ENCODE measurements at places on chromosomes 1 and 21.

DNA sequence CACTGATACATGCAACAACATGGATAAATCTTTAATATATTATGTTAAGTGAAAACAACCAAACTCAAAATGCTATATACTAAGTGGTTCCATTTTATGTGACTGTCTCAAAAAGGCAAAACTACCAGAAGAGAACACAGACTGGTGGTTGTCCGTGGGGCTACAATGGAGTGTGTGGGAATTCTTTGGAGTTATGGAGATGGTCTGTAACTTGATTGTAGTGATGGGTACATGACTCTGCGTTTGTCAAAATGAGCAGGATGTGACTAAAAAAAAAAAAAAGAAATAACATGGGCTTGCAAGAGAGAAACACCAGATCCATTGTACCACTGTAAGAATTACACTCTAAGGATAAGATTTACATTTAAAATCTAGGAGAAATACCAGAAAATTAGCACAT, 52.2 kb upstream of the KIAA1614 start:
- no peak for DNase-seq

- no peak for DNase-seq
These were observed 2.1 kb upstream of the FTCD start for GRCh38 chr21:46157396-46157986.

GRCh38 chr1:18262726-18263125, 155.1 kb downstream of the IGSF21 start:
- no peak for DNase-seq

- peak; percentile 72 for DNase-seq
These were observed 175.4 kb downstream of the SEC16B start for GRCh38 chr1:177794376-177794991.

DNA sequence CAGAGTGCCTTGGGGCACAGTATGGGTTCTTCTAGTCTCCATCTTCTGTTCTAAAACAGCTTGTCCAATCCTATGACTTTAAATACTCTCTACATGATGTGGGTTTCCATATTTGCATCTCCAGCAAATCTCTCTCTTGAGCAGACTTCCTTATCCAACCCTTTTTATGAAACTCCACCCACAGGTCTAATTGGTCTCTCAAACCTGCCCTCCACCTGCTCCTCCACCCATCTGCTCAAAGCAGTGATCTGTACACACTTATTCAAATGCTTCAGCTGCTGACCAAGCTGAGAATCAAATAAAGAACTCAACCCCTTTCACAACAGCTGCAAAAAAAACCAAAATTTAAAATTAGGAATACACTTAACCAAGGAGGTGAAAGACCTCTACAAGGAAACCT, 11.5 kb downstream of the MCOLN2 start:
- no peak for DNase-seq

- DNase-seq = no peak
These were observed 1.9 kb downstream of the ELAVL4 start for GRCh38 chr1:50110656-50111055.

GRCh38 chr21:42062236-42063022, 8.7 kb upstream of the UMODL1 start:
- DNase-seq = no peak

DNA sequence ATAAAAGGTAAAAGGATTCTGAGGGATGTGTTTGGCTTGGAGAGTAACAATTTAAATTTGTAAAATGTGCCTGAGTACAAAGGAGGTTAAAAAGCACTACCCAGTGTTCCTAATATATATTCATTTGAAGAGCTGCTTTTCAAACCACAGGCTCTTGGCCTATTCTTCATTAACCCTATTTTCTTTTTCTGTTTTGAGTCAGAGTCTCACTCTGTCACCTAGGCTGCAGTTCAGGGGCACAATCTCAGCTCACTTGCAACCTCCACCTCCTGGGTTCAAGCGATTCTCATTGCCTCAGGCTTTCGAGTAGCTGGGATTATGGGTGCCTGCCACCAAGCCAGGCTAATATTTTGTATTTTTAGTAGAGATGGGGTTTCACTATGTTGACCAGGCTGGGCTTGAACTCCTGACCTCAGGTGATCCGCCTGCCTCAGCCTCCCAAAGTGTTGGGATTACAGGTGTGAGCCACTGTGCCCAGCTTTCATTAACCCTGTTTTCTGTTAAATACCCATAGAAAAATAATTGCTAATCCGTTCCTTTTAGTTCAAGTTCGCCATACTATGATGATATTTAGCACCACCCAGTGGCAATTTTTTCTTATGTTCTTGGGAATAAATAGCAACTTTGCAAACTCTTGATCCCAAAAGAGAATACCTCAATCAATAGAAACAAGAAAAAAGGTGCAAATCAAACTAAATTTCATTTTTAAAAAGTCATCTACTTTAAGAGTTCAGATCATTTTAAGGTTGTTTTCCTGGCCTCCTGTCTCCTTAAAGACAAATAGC, 30.5 kb downstream of the ZBTB8OS start:
- DNase-seq = no peak

DNA sequence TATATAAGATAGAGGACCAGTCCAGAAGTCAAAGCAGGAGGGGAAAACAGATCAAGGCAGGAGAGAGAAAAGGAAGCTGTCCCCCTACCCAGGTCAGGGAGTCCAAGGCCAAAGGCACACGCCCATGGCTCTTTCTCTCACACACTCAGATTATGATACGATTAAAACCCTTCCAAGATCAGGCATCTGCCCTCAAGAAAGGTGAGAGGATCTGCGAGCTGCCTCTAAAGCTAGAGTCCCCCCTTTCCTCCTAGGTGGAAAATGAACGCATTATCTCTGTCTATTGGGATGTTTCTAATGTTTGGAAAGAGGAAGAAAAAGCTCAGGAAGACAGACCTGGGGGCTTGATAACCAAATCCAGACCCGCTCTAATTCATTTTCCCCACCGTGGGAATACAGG, 7.6 kb downstream of the PAFAH2 start:
- no peak for DNase-seq

DNA sequence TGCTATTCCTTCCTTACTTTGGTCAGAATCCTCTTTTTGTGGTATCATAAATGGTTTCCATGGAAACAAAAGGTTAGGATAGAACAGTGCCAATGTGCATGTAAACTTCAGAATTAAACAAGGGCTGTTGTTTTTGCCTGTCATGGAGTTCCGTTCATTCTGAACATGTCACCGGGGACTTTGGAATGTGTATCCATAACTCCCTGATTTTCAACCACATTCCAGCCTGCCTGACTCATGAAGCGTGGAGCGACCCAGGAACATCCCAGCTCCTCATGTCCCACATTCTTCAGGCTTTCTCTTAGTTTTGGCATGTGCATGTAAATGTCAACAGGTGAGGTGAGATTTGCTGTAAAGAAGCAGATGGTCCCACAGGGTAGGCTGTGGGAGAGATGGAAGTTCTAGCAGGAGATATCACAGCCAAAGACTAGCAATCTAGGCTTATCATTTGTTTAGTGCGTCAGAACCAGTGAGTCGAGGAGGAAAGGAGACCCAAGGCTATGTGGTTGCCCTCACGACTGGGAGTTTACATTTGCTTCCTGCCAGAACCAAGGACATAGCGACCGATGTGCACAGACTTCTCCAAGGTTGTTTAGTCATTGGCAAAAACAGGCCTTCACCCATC, 23.0 kb upstream of the DNAJC11 start:
- no peak for DNase-seq

- no peak for DNase-seq
These were observed 47.5 kb downstream of the SSX2IP start for GRCh38 chr1:84642774-84643173.

- no peak for DNase-seq
These were observed at the start of gene PIK3CD for GRCh38 chr1:9651565-9652378. PIK3CD (plus strand) TSS chr1:9651731; CDS start chr1:9710456, 58,725 bp downstream.

DNA sequence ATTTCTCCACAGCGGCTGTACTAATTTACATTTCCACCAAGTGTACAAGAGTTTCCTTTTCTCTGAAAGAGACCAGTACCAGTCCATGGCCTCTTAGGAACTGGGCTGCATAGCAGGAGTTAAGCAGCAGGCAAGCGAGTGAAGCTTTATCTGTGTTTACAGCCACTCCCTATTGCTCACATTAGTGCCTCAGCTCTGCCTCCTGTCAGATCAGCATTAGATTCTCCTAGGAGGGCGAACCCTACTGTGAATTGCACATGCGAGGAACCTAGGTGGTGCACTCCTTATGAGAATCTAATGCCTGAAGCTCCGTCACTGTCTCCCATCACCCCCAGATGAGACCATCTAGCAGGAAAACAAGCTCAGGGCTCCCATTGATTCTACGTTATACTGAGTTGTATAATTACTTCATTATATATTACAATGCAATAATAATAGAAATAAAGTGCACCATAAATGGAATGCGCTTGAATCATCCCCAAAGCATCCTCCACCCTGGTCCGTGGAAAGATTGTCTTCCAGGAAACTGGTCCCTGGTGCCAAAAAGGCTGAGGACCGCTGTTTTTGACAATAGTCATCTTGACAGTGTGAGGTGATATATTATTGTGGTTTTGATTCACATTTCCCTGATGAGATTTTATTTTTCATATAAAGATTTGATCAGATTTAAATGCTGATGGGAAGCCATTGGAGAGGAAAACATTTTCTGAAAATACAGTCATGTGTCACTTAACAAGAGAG, 45.5 kb upstream of the MRPS6 start:
- no peak for DNase-seq

GRCh38 chr1:205298191-205298994, 23.2 kb downstream of the NUAK2 start:
- peak; percentile 86 for DNase-seq

DNA sequence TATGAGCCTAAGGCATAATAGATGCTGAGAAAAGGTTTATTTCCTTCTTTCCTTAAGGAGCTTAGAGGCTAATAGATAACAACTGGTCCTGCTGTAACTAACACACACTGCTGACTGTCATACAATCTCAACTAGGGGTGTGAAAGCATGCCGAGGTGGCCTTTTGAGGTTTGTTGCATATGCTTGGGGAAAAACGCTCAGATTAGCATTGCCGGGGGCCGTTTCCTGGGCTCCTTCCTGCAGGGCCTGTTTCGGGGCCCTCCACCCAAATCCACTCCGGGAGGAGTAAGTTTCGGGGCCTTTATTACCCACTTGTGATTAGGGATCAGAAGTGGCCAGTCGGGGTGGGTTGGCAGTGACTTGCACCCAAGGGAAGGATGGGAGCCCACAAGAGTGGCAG, 27.2 kb upstream of the RCSD1 start:
- no peak for DNase-seq

GRCh38 chr1:93328809-93329760, 16.6 kb upstream of the DR1 start:
- DNase-seq = no peak

DNA sequence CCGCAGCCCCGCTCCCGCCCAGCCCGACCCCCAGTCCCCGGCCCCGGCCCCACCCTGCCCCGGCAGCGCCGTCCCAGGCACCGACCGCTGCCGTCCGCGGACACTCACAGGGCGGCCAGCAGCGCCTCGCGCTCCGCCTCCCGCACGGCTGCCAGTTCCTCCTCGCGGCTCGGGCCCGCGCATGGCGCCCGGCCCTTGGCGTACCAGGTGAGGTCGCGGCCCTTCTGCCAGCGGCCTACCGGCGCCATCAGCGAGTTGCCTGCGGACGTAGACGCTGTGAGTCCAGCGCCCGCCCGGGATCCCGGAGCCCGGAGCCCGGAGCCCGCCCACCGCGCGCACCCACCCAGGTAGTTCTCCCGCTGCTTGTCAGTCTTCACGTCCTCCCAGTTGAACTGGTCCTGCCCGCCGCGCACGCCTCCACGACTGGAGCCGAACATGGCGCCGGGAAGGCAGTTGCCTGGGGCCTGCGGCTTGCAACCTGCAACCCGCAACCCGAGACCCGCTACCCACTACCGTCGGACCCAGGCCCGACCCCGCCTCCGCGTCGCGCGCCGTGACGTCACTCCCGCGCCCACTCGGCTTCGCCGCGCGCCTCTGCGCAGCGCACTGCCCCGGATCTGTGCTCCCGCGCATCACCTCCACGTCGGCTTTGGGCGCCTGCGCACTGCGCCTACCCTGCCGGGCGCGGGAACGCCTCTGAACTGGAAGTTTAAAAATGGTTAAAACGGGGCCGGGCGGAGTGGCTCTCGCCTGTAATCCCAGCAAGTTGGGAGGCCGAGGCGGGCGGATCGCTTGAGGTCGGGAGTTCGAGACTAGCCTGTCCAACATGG, at the start of gene C1orf35:
TSS of gene C1orf35 (minus strand) at position 535 of the 830 bp plus-strand sequence. CDS start at position 437, 98 bp downstream.
- peak; percentile 75 for DNase-seq

DNA sequence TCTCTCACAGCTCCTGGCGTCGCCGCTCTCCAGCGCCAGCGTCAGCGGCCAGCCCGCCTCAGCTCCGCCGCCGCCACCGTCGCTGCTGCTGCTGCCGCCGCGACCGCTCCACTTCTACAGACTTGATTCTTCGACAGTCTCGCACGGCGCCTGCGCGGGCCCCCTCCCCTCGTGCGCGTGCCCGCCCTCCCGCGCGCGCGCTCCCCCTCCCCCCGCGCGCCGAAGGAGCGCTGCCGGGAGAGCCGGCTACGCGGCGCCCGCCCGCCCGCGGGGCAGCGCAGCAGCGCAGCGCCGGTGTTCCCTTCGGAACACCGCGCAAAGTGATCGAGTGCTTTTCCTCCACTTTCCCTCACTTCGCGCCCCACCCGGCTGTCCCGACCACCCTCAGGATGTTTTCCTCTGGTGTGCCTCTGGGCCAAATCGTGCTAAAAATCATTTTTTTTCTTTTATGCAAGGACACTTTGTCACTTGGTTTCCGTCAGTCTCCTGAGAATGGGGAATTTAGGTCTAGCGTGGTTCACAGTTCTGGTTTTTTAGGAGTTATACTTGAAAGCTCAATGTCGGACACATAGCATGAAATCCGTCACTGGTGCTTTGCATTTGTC, at the start of gene IRF2BP2:
TSS of gene IRF2BP2 (minus strand) at position 118 of the 605 bp plus-strand sequence. CDS start 684 bp downstream, outside the sequence.
- no peak for DNase-seq

DNA sequence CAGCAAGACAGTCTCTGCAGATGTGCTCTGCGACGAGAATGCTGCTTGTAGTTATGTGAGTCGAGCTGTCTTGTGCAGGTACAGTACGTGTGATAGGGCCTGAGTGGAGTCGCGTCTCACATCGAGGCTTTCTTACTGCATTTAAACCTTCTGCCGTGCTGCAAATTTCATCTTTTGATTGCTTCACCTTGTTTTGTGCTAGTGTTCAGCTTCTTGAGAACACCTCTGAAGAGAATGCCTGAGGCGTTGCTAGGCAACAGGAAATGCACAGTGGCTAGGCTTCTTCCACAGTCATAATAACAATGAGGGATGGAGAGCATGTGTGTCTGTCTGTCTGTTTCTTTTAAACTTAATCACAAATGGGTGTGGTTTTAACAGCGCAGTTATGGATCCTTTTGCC, 52.9 kb downstream of the MRPS6 start:
- no peak for DNase-seq

DNA sequence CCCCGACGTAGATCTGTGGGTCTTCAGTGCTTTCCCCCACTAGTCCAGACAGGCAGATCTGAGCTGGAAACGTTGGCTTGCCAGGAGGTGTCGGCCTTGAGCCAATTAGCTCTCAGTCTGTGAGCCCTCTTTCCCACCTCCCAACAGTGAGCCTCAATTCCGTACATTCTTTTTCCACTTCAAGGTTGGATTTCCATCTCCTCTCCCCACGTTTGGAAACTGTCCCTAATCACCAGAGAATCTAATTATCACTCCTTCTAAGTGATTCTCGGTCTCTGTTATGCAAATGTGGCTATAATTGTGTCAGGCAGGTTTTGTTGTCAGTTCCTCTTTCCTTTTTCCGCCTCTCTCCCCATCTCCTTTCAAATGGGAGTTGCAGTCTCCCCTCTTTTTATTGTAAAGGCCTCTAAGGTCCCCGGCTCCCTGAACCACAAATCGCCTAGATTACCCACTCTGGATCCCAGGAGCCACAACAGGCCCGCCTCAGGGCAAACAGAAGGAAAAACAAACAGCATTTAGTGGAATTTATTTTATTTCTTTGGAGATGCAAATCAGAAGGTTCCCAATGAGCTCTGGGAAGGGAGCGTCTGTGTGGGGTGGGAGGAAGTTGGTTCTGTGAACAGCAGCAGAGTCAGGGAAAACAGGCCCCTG, 29.4 kb upstream of the LRRN2 start:
- DNase-seq = peak; percentile 69

- DNase-seq = no peak
These were observed 10.4 kb downstream of the RNF19B start for GRCh38 chr1:32954168-32954567.

All from iPS DF 19.7 (cell line).